ENCODE measurements at places on chromosomes 4 and X.
A peak's percentile ranks its signal among the peaks of the same experiment; 100 is the strongest.

DNA sequence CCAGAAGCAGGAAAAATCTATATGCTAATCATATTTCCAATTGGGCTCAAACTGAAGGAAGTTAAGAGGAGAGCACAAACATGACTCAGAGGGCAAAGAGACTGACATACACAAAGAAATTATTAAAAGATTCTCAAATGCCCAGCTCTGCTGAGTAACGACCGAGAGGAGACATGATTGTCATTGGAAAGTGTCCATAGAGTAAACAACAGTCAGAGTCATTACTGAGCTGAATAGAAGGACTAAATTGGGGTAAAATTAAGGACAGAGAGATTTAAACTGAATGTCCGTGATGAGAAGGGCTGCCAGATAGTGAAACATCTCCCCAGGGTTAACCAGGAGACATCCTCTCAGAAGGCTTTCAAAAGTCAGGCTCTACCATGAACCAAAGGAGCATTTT, 111.2 kb upstream of the GALNT7 start:
- DNase-seq: peak; percentile 79

DNA sequence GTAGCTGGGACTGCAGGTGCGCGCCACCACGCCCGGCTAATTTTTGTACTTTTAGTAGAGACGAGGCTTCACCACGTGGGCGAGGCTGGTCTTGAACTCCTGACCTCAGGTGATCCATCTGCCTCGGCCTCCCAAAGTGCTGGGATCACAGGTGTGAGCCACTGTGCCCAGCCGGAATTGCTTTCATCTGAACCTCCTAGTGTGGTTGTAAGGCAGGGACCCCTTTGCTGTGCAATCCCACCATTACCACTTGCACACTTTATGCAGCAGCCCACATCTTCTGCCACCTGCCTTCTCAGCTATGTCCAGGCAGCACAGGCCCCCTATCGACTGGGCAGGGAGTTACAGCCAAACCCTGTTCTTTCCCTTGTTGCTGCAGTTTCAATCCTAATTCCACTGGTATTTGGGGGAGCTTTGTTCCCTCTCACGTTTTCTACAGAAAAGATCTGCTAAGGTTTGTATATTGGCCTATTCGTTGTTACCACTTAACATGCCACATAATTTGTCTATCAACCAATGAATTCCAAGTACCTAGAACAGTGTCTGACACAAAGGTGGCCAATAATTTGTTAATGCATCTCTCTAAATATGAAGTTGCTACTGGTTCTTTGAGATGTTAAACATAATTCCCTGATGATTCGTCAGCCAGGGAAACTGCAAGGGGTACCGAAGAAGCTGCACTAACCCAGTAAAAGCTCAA, 6.5 kb downstream of the RPL39 start:
- peak; percentile 34 for DNase-seq

DNA sequence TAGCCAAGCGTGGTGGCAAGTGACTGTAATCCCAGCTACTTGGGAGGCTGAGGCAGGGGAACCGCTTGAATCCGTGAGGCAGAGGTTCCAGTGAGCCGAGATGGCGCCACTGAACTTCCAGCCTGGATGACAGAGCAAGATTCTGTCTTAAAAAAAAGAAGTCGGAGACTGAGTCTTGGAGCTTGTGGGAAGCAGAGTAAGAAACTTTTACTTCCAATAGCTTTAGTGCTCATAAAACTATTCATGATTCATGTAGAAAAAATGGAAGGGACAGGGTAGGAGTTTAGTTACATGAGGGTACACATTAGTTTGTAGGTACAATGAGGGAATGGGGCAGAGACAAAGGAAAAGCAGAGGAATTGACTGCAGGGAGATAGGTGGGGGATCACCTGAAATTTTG, 19.3 kb downstream of the RAP2C start:
- no peak for DNase-seq

GRCh38 chr4:87118826-87119225, 101.6 kb downstream of the KLHL8 start:
- no peak for DNase-seq
